Naive thymus-derived CD8-positive, alpha-beta T cell (primary cell): ENCODE measurements at places on chromosomes 1 and 21. TPM values are rescaled to one million over a fixed set of nuclear protein-coding genes. Genes with fewer than 3 reads are reported as not detected.

DNA sequence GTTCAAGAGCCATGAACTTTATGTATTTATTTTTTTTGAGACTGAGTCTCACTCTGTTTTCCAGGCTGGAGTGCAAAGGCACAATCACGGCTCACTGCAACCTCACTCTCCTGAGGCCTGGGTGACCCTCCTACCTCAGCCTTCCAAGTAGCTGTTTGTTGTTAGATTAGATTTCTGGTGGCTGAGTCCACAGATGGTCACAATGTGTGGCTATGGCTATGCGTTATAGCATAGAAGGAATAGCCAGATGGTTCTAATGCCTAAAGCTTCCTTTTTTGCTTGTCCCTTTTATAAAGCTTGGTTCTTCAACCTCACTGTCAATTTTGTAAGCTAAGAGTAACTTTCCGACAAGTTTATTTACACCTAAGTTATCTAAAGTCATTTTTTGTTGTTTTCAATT is 62.3 kb upstream of the FMN2 start:
- H3K36me3 ChIP-seq, result no peaks in the 10 kb centered on the region
- no peaks in the 10 kb centered on the region for H3K4me1 ChIP-seq
- no peak overlapping the region for H3K27ac ChIP-seq
- no peak overlapping the region for H3K4me3 ChIP-seq

DNA sequence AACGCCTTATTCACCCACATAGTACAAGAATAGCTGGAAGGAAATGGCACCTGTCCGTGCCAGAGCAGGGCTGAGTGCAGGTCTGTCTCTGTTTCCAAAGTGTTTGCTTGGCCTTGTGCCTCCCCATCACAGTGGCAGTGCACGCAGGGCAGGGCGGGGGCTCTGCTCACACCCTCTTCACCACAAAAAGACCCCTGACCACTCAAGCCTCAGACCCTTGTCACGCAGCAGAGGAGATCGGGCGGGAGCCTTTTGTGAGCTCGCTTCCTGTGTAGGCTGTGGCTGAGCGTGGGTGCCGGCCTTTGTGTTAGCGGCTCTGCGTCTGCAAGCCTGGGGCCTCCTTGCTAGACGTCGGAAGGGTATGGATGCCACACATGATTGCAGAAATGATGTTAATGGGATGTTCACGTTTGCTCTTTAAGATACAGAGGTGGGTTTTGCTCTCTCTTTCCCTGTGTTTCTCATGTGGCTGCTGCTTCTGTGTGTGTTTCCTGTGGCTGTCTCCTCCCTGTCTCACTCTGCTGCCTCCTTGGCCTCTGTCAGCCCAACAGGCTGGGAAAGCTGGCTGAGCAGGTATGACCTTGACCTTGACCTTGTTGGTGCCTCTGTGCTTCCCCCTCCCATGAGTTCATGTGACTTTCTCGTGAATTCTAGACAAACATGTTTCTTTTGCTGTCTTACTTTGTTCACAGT is 45.4 kb downstream of the S100B start:
- peaks cover 42% of the 10 kb centered on the region for H3K4me1 ChIP-seq
- peak; percentile 72 for DNase-seq
- no peaks in the 10 kb centered on the region for H3K27me3 ChIP-seq

DNA sequence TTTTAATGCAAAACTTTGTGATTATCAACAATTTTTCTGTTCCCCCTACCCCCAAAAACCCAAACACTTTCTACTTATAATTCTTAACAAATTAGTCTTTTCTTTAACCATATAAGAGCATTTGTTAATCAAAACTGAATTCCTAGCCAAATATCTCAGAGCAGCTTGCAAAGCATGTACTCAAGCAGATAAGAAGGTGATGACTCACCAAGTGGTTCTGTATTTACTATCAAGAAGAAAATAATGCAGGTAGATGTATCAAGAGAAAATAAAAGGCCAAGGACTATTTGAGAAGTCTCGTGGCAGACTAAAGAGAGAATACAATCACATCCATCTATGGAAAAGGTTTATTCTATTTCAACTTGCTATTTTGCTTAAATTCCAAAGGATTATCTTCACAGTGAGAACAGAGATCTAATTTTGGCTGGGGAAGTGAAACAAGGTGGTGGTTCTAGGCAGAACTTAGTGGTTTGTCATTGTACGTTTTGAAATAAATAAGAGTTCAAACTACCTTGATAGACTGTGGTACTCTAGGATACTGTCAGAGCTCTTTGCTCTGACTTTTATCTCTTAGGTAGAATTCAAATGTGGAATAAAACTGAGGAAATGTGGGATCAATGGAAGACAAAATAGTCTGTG is 94.7 kb upstream of the NRIP1 start:
- no peaks in the 10 kb centered on the region for H3K36me3 ChIP-seq
- no peak for DNase-seq
- H3K4me1 ChIP-seq, result peaks cover 5% of the 10 kb centered on the region
- no peak overlapping the region for H3K4me3 ChIP-seq

DNA sequence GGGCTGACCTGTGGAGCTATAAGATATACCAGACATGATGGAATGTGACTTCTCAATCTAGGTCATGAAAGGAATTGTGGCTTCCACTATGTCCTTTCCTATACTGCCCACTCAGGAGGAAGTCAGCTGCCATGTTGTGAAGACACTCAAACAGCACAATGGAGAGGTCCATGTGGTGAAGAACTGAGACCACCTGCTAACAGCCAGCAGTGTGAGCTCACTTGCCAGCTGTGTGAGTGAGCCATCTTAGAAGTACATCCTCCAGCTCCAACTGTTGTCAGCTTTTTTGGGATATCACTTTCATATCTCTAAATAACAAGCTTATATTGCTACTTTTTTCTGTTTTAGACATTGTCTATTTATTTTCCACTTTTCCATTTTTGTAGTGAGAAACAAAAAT is 29.7 kb downstream of the OLFML3 start:
- no peak overlapping the region for H3K27ac ChIP-seq
- H3K27me3 ChIP-seq, result peaks cover 7% of the 10 kb centered on the region
- DNase-seq, result no peak
- no peak overlapping the region for H3K4me3 ChIP-seq
- H3K4me1 ChIP-seq, result no peaks in the 10 kb centered on the region

- no peak overlapping the region for H3K4me3 ChIP-seq
- no peaks in the 10 kb centered on the region for H3K36me3 ChIP-seq
- peaks cover 16% of the 10 kb centered on the region for H3K27me3 ChIP-seq
- H3K4me1 ChIP-seq, result no peaks in the 10 kb centered on the region
- no peak for DNase-seq
Observed at GRCh38 chr1:240152611-240153297, 61.1 kb downstream of the FMN2 start.

DNA sequence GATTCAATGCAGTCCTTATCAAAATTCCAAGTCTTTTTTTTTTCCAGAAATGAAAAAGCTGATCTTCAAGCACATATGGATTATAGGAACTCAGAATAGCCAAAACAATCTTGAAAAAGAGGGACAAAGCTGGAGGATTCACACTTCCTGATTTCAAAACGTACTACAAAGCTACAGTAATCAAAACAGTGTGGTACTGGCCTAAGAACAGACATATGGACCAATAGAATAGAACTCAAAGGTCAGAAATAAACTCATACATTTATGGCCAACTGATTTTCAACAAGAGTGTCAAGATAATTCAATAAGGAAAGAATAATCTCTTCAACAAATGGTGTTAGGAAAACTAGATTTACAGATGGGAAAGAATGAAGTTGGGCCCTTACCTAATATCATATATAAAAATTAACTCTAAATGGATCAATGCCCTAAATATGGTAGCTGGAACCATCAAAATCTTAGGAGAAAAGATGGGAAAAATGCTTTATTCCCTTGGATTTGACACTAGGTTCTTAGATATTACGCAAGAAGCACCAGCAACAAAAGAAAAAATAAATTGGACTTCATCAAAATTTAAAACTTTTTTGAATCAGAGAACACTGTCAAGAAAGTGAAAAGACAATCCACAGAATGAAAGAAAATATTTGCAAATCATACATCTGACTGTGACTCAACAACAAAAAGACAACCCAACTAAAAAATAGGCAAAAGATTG is 4.0 kb upstream of the KRTAP10-12 start:
- no peaks in the 10 kb centered on the region for H3K36me3 ChIP-seq
- H3K4me3 ChIP-seq, result no peak overlapping the region
- peaks cover 3% of the 10 kb centered on the region for H3K27me3 ChIP-seq
- H3K4me1 ChIP-seq, result peaks cover 44% of the 10 kb centered on the region
- no peak for DNase-seq

DNA sequence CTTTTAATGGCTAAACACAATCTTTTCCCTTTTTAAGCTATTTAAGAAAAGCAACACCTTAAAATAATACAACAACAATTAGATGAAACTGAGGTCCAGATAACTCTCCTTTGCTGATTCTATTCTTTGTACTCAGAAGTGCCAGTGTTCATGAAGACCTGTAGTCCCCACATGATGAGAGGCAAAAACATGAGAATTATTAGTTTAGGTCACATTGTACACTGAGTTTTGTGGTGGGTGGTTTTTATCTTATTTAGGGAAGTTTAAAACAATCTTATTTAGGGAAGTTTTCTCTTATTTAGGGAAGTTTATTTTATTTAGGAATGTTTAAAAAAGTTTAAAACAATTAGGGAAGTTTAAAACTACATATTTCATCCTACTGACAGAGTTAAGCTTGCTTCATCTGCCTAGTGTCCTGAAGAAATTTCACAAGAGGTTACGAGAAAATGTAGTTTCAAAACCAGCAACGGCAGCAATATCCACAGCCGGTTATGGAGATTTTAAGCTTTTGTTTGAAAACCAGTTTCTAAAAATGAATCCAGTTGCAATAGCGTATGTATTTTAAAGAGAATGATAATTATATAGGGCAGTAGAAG is 7.8 kb upstream of the OR14I1 start:
- H3K27me3 ChIP-seq, result peaks cover 17% of the 10 kb centered on the region
- no peak for DNase-seq
- H3K36me3 ChIP-seq, result peaks cover 12% of the 10 kb centered on the region
- H3K4me1 ChIP-seq, result no peaks in the 10 kb centered on the region
- H3K4me3 ChIP-seq, result no peak overlapping the region

MLLT11 gene
- total RNA-seq, result 4.9 TPM

DNA sequence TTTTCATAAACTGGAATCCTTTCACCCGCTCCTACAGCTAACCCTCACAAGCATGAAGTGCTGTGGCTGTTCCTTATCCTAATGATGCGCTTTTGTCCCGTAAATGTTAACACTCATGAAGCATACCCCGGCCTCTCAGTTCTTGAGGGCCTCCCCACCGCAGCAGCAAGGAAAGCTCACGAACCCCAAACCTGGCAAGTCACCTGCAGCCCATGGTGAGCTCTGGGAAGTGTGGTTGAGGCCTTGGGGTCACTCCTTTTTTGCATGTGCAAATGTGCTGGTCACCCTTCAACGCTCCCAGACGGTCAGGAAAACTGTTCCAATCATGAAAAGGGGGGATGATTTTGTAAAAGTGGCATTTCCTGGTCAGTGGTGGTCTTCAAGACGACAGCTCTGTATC is 124.6 kb downstream of the PRDM2 start:
- H3K4me1 ChIP-seq, result peaks cover 5% of the 10 kb centered on the region
- H3K36me3 ChIP-seq, result peaks cover 4% of the 10 kb centered on the region
- H3K27me3 ChIP-seq, result peaks cover under 1% of the 10 kb centered on the region
- no peak overlapping the region for H3K27ac ChIP-seq
- DNase-seq, result no peak

DNA sequence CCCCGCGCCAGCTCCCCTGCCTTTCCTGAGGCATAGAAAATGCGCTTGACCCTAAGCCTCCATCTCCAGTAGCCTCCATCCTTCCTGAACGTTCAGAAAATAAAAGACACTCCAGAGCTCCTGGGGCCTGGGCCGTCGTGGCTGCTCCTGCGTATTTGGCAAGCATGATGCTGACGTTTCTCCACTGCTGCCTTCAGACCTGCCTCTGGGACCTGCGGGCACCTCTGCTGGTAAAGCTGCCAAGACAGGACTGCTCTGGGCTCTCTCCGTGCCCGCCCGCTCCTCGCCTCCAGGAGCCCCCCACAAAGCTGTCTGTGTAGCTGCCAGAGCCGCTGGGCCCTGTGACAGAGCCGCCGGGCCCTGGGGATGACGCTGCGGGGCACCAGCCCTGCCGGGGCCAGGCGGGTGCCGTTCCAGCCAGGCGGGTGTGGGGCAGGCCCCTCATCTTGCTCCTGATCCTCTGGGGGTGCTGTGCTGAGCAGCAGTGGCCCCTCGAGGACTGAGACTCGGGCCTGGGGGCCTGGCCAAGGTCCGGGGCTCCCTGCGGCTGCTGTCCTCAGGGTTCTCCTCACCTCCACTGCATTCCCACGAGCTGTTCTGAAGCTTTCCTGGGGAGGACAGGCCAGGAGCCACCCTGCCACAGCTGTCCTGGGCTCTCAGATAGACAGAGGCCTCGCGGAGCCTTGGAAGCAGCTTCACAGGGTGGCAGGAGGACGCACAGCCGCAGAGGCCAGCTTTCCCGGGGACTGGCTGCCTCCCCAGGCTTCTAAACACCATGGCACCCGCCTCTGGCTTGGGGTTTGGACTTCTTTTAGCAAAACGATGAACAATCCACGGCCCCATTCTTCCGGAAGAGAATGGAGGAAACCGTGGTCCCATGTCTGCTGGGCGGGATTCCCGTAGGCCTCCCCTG is 48.1 kb downstream of the MORN1 start:
- H3K4me3 ChIP-seq, result no peak overlapping the region
- H3K27ac ChIP-seq, result no peak overlapping the region

TIE1 gene
- not detected for total RNA-seq

GABRD gene
- total RNA-seq, result not detected

- peaks cover 8% of the 10 kb centered on the region for H3K27me3 ChIP-seq
- H3K4me1 ChIP-seq, result no peaks in the 10 kb centered on the region
- H3K36me3 ChIP-seq, result no peaks in the 10 kb centered on the region
- no peak overlapping the region for H3K27ac ChIP-seq
Observed at GRCh38 chr1:117681093-117681900, 75.4 kb downstream of the TENT5C start.

DNA sequence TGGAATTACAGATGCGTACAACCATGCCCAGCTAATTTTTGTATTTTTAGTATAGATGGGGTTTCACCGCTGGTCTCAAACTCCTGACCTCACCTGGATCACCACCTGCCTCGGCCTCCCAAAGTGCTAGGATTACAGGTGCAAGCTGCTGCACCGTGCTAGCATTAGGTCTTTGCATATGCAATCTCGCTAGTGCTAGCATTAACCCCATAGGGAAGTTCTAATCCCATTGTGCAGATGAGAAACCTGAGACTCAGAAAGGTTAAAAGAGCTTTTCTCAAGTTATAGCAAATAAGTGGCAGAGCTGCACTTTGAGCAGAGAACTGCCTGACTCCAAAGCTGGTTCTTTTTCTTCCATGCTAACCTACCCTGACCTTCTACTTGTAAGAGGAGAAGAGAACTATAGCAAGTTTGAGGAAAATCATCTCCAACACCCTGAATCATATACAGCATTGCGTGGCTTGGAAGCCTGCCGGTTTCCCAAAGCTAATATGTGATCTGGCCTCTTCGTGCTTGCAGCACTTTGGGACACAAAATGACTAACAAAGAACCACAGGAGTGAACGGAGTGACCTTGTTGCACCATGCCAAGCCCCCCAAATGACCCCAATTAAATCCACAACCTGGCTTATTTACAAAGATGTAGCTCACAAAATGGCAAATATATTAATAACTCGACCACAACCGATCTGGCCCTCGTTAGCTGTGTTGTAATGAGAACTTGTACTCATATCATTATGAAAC is 185.1 kb downstream of the TM2D1 start:
- no peaks in the 10 kb centered on the region for H3K27me3 ChIP-seq
- DNase-seq, result no peak
- H3K4me1 ChIP-seq, result peaks cover 22% of the 10 kb centered on the region
- H3K4me3 ChIP-seq, result no peak overlapping the region
